Naive thymus-derived CD8-positive, alpha-beta T cell (primary cell): ENCODE measurements at places on chromosomes 3 and 15. TPM values are rescaled to one million over a fixed set of nuclear protein-coding genes. Genes with fewer than 3 reads are reported as not detected.

Gene THOC7
- 52.5 TPM for total RNA-seq

- no peak for DNase-seq
These were observed 59.7 kb downstream of the RORA start for GRCh38 chr15:61169275-61169903.

DNA sequence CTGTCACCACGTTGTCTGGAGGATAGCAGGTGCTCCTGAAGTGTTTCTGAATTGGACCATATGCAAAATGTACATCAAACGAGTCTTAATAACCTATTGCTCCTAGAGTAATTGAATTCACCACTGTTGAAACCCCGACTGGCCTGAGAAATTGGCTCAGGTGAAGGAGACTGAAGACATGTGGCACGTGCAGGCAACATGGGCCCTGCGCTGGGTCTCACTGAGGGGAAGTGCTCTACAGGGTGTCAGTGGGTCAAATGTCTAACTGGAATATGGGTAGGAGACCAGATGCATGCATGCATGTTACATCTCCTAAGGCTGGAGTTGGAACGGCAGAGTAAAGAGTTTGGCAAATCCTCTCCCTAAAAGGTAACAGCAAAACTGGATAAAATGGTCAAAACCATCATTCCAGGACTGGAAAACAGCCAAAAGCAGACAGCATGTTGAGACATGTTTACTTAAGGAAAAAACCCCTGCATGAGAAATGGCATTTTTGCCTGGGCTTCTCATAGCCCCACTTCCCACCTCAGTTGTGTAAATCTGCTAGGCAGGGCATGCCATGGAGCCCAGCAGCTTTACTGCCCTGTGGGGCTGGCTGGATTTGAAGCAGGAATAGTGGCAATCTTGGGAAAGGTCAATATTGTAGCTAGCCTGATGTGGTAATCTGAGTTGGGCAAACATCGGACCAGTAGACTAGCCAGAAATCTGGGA, 131.3 kb downstream of the TJP1 start:
- no peak for DNase-seq

- no peak for DNase-seq
These were observed 82.5 kb upstream of the NAALADL2 start for GRCh38 chr3:174776636-174777035.

Gene CD47
- total RNA-seq = 192 TPM

DNA sequence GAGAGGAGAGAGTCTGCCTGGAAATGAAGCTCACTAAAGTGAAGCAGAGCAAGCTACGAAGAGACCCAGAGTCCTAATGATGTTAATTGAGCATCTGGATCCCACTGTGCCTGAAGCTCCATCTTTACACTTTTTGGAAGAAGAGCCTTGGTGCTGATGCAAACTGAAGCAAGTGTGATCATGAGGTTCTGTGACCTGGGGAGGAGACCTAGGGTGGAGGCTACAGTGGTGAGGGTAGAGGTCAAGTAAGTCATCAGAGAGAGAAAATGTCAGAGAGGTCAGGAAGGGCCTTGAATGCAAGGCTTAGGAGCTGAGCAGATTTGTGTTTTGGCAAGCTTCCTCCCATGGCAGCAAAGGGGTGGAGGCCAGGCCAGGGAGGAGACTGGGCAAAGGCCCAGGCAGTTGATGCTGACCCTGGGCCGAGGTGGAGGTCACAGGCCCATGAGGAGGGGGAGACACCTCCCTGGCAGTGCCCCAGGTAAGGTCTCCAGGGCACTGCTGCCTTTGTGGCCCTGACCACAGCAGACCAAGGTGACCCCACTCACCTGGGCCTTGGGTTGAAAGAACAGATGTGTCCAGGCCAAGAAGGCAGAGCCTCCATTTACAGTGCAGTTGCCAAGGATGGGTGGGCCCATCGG, 1.6 kb downstream of the GRIP2 start:
- DNase-seq = no peak
